NCI-H1105 treated with DMSO at 0.1 percent for 48 hours (cell line): ENCODE measurements at places on chromosomes 11 and 22.

GRCh38 chr11:125903711-125904659 is at the start of gene DDX25:
TSS of gene DDX25 (plus strand) at chr11:125904508. CDS start at chr11:125904518, 10 bp downstream.
- DNase-seq = peak; percentile 42

DNA sequence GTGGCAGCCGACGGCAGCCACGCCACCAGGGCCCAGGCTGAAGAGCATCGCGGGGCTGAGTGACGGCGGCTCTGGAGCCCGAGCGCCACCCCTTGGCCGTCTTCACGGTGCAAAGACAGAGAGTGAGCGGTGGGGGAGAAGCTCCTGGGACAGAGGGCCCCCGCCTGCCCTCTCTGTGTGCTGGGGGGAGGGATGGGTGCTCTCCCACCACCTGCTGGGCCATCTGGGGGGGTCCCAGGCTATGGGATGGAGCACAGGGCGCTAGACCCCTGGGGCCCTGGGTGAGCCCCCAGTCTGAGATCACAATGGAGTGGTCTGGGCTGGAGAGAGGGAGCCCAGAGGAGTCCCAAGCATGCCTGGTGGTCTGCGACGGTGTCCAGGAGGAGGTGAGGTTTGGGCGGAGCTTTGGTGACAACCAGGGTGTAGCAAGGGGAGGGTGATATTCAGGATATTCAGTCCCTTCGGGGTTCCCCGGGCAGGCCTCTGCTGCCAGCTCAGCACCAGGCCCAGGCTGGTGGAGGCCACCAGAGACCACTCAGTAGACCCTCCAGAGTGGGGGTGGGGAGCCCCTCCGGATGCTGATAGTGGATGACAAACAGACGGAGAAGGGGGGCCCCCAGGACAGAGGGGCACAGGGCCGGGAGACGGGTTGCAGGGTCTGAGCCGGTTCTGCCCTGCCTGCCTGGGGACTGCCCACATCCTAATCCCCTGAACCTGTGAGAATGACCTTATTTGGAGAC is 78.1 kb upstream of the PRR5 start:
- DNase-seq = no peak

DNA sequence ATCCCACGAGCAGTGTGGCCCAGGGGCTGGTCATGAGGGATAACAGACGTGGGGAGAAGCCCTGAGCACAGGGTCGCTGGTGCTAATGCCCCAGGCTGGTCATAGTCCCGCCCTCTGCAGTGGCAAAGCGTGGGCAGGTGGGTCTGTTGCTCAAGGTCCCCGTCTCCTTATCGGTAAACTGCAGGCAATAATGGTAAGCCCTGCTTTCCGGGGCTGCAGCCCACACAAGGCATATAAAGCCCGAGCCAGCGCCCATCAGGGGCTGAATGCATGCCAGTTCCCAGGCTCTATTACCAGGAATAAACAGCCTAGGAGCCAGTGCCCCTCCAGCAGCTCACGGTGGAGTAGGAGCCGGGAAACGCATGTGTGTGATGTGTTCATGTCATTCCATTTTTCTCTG is 261.0 kb downstream of the BRD1 start:
- DNase-seq = no peak

- no peak for DNase-seq
These were observed 61.1 kb downstream of the QSER1 start for GRCh38 chr11:32953700-32954099.

- DNase-seq = no peak
These were observed 314.5 kb upstream of the ANO3 start for GRCh38 chr11:26017322-26017860.

GRCh38 chr11:75279273-75279672 is 38.7 kb downstream of the TPBGL start:
- no peak for DNase-seq

DNA sequence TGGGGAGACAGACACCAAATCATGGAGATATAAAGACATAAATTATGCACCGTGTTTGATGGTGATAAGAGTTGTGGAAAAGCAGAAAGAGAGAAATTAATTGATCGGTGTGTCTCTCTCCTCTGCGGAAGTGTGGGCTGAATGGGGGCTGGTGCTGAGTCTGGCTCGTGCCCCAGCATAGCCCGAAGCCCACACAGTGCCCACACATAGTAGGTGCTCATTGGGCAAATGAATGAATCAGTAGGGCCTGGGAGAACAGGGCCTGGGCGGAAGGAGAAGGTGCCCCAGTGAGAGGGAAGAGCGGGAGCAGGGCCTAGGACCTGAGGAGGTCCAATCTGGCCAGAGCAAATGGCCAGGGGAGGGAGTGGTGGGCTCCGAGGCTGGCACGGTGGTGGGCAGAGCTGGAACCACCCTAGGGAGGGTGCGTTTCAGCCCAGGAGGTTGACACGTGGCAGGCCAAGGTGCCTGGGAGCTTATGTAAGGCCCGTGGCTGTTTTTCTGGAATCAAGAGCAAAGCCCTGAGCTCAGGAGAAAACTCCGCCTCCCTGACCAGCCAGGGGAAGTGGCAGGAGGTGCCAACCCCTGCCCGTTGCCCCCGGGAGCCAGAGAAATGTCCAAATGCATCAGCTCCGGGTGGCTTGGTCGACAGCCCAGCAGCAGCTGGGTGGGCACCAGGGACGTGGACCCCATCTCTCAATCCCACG is 2.1 kb upstream of the CACNA1I start:
- DNase-seq = no peak

DNA sequence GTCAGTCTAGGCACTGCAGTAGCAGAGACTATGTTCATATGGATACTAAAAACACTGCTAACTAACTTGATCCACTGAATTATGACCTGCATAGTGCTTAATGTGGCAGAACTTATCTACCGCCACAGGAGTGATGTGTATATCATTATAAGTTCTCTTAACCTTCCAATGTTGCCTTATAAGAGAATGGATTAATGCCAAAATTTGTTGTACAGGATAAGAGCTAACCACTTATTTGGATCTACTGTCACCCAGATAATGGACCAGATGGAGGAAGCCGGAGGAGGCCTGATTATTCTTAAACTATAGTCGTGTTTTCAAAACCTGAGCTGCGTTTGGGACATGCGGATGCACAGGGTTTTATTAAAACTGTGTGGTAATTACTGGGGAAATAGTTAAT is 1.9 kb upstream of the OR51B4 start:
- no peak for DNase-seq

DNA sequence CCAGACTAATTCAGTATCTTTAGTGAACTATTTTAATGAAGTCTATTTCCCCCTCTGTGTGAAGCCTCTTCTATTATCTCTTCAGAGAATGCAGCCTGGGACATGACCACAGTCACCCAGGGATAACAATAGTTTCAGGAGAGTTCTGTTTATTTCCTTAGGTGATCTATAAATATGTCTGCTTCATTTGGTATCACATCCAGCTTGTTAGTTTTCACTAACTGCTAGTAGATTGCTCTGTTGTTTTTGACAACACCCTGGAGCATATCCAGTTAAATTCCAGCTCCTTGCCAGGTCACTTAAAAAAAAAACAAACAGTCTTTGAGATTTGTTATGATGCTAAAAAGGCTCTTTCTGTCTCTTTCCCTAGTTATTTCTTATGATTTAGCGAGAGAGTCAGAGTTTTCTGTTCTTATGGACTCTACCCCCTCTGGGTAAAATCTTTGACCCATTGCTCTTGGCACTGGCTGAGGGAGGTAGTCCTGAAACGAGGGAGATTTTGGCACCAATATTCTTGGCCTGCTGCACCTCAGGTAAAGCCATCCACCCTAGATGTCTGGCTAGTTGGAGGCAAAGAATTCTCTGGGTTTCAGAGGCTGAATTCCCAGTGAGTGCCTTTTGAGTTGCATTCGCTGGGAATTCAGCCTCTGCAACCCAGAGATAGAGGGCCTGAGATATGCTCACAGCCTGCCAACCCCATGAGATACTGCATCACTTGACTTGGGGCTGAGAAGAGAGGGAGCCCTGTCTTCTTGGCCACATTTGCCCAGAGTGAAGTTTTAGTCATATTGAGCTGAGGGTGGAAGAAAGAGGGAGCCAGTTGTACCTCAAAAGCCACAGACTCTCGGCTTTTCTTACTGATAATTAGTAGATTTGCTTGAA is 159.1 kb downstream of the PGR start:
- DNase-seq = no peak

DNA sequence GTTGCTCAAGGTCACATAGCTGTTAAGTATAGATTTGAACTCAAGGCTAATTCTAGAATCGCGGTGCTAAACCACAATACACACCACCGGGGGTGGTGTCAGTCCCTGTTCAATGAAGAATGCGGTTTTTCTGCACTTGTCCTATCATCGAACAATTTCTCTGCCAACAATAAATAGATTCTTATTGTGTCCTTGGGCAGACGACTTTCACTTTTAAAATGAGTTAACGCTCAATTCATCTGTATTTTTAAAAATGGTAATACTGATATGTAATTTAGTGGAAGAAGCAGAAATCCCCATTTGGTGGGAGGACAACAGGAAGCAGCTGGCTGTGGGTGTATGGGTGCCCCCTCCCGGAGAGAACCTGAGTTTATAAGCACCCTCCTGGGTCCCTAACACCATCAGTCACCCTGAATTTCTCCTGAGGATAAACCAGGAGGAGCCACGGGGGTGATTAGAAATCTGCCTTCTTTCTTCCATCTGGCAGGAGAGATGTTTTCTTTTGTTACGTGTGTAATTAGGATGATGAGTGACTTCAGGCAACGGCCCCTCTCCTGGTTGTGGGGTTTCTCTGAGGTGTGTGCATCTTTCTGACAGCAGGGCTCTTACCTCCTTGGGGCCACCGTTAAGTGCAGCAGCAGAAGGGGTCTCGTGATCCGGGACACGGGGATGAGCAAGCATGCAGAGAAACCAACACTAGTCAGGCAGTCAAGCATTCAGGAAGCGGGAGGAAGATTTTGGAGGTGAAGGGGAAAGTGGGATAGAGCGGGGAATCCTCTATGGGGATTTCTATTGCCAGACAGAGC is 87.7 kb downstream of the GRAMD1B start:
- no peak for DNase-seq

GRCh38 chr11:74476536-74476935 is 9.2 kb upstream of the KCNE3 start:
- no peak for DNase-seq

DNA sequence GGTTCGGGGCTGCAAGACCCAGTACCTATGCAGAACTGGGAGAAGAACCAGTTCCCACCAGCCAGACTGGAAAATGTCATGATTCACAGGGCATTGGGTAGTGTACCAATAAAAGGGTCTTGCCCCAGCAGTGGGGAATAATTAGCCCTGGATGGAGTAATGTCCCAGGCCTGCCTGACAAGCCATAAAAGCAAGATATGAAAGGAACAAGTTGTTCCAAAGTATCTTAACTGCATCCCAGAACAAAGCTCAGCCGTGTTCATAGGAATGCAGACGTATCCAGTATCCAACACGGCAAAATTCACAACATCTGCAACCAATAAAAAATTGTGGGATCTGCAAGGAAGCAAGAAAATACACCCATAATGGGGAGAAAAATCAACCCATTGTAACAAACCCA is 47.9 kb downstream of the ASCL2 start:
- DNase-seq = no peak

GRCh38 chr11:63574856-63575602 is 11.8 kb upstream of the PLAAT2 start:
- no peak for DNase-seq

DNA sequence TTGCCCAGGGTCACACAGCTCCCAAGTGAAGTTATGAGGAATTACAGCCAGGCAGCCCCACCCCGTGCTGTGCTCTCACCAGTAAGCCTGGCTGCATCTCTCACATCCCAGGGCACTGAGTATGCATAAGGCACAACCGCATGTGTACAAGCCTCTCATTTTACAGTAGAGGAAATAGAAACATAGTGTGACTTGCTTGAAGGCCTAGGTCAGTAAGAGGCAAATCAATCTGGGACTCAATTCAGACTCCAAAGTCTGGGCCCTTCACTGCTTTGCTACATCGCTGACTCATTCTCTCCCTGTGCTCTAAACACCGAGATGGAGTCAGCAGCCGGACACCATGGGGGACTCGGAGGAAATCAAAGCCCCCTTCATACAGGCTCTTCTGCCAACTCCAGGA is 7.9 kb downstream of the ABTB2 start:
- DNase-seq = no peak

- DNase-seq = peak; percentile 55
These were observed 58.3 kb downstream of the AAMDC start for GRCh38 chr11:77879218-77879617.

- DNase-seq = no peak
These were observed 1046.9 kb downstream of the BRD1 start for GRCh38 chr22:48780597-48781277.

- no peak for DNase-seq
These were observed 8.2 kb downstream of the PTH start for GRCh38 chr11:13487661-13488030.

DNA sequence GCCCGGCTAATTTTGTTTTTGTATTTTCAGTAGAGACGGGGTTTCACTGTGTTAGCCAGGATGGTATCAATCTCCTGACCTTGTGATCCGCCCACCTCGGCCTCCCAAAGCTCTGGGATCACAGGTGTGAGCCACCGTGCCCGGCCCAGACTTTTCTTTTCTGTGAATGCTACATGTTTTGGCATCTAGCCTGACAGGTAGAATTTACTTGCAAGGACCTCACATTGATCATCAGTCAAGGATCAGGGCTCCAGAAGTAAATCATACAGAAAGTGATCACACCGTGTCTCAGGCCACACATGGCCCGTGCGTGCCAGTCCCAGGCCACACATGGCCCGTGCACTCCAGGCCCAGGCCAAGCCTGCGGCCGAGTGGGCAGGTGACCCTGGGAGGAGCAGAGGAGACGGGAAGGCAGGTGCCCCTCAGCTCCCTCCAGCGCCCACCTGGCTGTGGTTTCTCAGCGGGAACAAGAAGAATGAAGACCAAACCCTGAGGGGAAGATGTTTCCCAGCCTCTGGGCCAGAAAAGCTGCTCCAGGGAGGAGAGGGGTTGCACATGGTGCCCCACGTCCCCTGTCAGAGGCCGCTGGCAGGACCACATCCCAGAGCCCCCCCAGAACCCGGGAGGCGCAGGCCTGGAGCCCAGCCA is 76.2 kb downstream of the BRD1 start:
- DNase-seq = no peak

DNA sequence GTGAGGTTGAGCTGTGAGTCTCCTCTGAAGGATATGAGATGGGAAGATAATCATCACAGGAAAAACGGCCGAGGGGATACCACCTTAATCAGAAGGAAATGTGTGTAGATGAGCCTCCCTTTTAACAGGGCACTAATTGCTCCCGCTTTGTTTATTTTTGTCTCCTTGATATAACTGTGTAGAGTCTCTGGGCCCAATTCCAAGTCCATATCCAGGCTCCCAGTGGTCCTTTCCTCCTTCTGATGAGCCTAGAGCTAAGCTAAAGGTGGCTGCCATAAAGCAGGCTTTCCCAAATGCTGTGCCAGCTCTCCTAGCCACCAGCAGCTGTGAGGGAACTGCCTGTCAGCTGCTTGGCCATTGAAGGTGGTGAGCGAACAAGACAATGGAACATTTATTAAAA is 17.1 kb upstream of the CCDC90B start:
- peak; percentile 92 for DNase-seq

- no peak for DNase-seq
These were observed 11.5 kb downstream of the NNMT start for GRCh38 chr11:114307524-114308203.

DNA sequence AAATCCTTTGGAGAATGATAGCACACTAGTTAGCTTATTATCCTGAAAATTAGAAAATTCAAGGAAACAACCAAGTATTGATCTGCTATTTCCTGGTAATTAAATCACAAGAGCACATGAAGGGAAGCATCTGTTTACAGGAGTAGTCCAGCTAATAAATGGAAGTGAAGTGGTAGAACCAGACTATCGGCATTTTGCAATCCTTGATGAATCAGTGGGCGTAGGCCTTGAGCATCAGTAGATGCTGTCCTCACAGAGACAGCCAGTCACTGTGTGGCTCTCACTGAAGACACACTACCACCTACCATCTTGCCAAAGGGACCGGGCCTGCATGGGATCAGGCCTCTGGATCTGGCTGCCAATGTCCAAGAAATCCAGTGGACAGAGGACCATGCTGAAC is 69.8 kb downstream of the FBLN1 start:
- DNase-seq = no peak
